ENCODE measurements at places on chromosomes 16 and 17.

GRCh38 chr17:14552306-14552705, 251.4 kb downstream of the HS3ST3B1 start:
- no peak for DNase-seq

DNA sequence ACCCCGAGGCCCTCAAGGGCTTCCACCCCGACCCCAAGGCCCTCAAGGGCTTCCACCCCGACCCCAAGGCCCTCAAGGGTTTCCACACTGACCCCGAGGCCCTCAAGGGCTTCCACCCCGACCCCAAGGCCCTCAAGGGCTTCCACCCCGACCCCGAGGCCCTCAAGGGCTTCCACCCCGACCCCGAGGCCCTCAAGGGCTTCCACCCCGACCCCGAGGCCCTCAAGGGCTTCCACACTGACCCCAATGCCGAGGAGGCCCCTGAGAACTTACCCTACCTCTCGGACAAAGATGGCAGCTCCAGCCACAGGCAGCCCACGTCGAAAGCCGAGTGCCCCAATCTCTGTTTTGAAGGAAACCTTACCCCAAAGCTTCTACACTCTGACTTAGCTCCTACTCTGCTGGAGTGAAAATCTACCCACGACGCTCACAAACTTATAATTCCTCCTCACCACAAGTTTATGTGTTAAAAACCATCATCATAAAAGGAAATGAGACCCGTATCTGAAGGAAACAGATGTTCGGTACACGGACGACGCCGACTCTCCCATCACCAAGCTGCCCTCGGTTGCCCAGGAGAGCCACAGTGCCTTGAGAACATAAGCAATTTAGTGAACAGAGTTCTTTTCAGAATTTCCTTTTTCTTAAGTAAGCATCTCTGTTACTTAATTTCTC, 61.2 kb upstream of the RPH3AL start:
- DNase-seq = no peak

- no peak for DNase-seq
Measured at GRCh38 chr16:30018731-30019158, 4.3 kb upstream of the C16orf92 start.

DNA sequence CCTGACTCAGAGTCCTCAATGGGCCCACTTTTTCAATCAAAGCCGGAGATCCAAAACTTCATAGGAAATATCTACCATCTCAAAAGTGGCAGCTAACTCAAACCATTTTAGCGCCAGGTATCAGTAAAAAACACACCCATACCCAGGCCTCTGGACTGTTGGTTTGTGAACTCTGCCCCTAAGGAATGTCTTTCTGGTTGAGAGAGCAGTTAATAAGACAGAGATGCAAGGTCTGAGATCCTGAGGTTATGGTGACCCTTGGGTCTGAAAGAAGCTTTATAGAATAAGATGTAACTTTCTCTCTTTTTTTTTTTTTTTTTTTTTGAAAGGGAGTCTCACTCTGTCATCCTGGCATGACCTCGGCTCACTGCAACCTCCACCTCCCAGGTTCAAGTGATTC, 350.5 kb downstream of the SOX9 start:
- no peak for DNase-seq

- no peak for DNase-seq
Measured at GRCh38 chr17:56499799-56500388, 93.6 kb upstream of the NOG start.

DNA sequence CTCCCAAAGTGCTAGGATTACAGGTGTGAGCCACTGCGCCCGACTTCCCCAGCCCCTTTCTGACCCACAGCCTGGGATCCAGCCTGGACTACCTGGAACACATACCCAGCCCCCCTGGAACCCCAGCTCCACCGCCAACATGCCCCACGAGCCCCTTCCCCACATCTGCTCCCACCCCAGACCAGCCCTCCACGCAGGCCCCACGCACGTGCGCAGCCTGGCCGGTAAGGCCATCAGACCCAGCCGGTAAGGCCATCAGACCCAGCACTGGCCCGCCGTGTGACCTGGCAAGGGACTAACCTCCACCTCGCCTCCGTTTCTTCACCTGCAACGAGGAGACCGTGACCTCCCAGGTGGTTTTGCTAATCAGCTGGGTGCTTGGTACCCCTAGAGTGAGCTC, 46.5 kb downstream of the RPH3AL start:
- no peak for DNase-seq

- DNase-seq = no peak
Measured at GRCh38 chr17:4980644-4981216, 6.7 kb downstream of the CAMTA2 start.

GRCh38 chr17:349666-350065, 2.9 kb downstream of the RPH3AL start:
- DNase-seq = no peak

DNA sequence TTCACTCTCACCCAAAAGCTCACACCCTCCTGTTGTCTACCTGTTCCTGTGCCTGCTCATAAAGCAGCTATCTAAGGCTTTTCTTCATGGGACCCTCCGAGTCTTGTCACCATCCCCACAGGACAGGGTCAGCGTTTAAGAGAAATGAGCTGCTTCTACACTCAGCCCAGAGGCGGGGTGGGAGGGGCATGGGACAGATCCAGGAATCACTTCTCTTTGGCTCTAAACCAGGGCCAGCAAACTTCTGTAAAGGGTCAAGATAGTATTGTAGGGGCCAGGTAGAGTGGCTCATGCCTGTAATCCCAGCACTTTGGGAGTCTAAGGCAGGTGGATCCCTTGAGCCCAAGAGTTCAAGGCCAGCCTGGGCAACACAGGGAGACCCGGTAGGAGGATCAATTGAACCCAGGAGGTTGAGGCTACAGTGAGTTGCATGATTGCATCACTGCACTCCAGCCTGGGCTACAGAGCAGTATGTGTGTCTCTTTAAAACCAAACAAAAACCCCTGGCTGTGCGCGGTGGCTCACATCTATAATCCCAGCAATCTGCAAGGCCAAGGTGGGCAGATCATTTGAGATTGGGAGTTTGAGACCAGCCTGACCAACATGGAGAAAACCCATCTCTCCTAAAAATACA, 23.2 kb upstream of the KLHL11 start:
- DNase-seq = no peak

- DNase-seq = no peak
Measured at GRCh38 chr17:33940769-33941370, 314.2 kb upstream of the CCL2 start.

- no peak for DNase-seq
Measured at GRCh38 chr16:68776821-68777485, 39.9 kb downstream of the CDH1 start.

- DNase-seq = no peak
Measured at GRCh38 chr17:42363767-42364585, 24.3 kb downstream of the STAT3 start.

DNA sequence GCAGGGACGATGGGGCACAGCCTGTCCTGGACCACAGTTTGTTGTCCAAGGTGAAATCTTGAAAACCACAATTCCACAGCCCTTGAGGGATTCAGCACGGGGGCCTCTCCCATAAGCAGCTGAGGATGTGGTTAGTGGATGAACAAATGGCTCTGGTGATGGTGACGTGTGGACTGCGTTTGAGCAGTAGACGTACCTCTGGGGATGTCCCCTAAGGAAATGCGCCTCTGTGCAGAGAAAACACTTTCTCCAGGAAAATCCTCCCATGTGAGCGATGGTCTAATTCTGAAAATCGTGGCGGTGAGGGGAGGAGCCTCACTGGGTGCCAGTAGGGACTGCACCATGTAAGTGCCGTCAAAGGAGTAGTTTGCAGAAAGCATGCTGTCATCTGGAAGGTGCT, 2.7 kb upstream of the SEPTIN12 start:
- DNase-seq = no peak

GRCh38 chr17:74981979-74982662, 5.3 kb upstream of the CDR2L start:
- DNase-seq = peak; percentile 79

DNA sequence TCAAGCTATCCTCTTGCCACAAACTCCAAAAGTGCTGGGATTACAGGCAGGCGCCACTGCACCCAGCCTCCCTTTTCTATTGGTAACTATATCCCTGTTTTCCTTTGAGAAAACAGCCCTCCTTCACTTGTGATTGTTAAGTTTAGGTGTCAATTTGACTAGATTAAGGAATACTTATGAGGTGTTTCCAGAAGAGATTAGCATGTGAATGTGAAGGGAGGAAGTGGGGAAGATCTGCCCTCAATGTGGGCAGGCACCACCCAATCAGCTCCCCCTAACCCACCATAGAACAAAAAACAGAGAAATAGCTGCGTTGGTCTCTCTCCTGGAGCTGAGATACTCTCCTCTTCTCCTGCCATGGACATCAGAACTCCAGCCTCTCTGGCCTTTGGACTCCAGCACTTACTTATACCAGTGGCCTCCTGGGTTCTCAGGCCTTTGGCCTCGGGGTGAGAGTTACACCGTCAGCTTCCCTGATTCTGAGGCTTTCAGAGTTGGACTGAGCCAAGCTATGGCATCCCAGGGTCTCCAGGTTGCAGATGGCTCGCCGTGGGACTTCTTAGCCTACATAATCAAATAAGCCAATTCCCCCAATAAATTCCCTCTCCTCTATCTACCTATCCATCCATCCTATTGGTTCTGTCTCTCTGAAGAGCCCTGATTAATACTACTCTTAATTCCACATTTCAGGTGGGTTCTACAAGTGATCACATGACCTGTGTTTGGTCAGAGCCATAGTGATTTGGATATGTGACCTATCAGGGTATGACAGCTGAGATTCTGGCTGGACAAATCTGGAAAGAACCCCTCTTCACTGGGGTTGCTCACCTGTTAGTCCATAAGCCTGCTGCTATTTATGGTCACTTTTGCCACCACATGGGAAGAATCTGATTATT, 12.0 kb upstream of the STAT3 start:
- no peak for DNase-seq

GRCh38 chr16:89921131-89921701, 1.9 kb upstream of the TUBB3 start:
- peak; percentile 72 for DNase-seq

GRCh38 chr16:20938426-20938825, 37.9 kb downstream of the LYRM1 start:
- no peak for DNase-seq

GRCh38 chr17:44972953-44973352, 4.8 kb upstream of the C1QL1 start:
- DNase-seq = no peak

DNA sequence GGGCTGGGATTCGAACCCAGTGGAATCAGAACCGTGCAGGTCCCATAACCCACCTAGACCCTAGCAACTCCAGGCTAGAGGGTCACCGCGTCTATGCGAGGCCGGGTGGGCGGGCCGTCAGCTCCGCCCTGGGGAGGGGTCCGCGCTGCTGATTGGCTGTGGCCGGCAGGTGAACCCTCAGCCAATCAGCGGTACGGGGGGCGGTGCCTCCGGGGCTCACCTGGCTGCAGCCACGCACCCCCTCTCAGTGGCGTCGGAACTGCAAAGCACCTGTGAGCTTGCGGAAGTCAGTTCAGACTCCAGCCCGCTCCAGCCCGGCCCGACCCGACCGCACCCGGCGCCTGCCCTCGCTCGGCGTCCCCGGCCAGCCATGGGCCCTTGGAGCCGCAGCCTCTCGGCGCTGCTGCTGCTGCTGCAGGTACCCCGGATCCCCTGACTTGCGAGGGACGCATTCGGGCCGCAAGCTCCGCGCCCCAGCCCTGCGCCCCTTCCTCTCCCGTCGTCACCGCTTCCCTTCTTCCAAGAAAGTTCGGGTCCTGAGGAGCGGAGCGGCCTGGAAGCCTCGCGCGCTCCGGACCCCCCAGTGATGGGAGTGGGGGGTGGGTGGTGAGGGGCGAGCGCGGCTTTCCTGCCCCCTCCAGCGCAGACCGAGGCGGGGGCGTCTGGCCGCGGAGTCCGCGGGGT, at the start of gene CDH1:
Gene CDH1 (plus strand): TSS at position 247 of the 684 bp plus-strand sequence. CDS start 124 bp downstream, at position 371.
- peak; percentile 92 for DNase-seq

- no peak for DNase-seq
Measured at GRCh38 chr16:88883946-88884345, 17.5 kb upstream of the PABPN1L start.

GRCh38 chr17:82445542-82445941, 5.0 kb downstream of the CYBC1 start:
- DNase-seq = no peak

DNA sequence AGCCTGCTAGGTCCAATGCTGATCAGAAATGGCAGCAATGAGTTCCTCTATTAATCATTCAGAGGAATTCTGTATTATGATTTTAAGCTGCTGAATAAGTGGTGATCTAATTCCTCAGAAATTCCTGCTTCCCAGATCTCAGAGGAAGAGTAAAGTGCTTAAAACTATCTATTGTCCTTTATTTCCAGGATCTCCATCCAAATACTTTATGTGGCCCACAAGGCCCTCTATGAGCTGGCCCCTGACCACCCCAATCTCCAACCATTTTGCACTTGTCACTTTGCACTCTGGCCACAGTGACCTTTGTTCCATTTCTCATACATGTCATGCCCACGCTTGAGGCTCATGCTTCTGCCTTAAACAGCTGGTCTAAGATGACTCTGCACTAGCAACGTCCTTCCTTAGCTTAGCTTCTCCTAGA, 93.7 kb downstream of the CA10 start:
- DNase-seq = no peak

All from left lung (tissue), 14 donors.